ENCODE measurements at places on chromosomes 16 and 17.
A peak's percentile ranks its signal among the peaks of the same experiment; 100 is the strongest.

DNA sequence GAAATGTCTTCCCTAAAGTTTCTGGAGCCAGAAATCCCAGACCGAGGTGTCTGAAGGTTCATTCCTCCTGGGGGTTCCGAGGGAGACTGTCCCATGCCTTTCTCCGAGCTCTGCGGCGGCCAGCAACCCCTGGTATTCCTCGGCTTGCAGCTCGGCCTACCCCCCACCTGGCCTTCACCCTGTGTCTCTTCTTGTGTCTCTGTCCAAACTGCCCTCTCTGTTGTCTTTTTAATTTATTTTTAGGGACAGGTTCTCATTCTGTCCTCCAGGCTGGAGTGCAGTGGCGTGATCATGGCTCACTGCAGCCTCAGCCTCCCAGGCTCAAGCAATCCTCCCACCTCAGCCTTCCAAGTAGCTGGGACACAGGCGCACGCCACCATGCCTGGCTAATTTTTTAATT, 211.7 kb downstream of the SEC14L1 start:
- no peak for DNase-seq

DNA sequence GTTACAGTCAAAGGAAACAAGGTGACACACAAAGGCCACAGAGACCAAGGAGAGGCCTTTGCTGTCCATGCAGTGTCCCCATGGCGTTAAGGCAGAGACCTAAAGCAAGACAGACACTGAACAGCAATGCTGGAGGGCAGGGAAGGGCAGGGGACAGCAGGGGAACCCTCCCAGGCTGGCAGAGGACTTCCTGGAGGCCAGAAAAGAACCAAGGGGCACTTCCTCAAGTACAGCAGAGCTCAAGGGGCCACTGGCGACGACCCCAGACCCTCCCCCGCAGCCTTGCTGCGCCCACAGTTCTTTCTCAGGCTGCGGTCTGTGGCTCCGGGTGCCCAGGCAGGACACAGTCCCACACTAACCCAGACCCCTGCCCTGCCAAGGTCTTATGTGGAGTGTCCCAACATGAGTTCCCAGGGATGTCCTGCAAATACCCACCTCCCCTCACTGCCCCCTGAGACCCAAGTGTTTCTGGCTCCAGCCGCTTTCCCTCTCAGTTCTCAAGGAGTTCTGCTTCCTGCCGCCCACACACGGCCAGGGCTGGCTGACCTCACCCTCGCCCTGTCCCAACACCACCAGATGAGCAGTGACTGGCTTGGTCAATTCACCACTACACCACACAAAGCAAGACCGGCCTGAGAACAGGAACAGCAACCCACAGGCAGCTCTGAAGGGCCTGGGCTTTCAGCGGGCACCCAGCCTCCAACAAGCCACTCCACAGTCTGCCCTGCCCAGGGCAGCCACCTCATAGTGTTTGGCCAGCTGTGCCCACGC, 4.2 kb downstream of the CLCN7 start:
- no peak for DNase-seq

GRCh38 chr17:77445760-77446532, 305.2 kb downstream of the SEC14L1 start:
- no peak for DNase-seq

GRCh38 chr17:1089915-1090314, 89.9 kb downstream of the ABR start:
- no peak for DNase-seq

GRCh38 chr17:18247613-18248001, 10.9 kb downstream of the FLII start:
- no peak for DNase-seq

DNA sequence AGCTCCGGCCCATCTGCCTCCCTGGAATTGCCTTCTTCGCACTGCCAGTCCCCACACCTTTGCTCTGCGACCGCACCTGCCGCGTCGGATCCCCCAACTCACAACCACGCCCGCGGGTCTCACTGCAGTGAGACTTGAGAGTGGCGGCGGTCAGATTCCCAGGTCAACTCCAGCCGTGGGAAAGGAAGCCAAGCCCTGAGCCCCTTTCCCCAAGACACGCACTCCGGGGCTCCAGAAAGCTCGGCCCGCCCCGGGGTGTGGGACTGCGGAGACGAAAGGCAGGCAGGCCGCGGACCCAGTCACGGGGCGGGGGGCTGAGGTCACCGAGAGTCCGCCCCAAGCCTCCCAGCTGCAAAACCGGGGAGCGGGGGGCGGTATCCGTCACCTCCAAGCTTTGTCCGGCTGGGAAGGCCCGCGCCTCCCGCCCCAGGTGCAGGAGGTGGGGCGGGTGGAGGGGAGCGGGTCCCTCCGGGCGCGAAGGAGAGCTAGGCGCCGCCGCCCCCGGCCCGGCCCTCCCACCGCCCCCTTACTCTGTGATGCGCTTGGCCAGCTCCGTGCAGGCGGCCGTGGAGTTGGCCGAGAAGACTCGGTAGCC, 615 bp downstream of the PRPSAP1 start:
- peak; percentile 76 for DNase-seq

DNA sequence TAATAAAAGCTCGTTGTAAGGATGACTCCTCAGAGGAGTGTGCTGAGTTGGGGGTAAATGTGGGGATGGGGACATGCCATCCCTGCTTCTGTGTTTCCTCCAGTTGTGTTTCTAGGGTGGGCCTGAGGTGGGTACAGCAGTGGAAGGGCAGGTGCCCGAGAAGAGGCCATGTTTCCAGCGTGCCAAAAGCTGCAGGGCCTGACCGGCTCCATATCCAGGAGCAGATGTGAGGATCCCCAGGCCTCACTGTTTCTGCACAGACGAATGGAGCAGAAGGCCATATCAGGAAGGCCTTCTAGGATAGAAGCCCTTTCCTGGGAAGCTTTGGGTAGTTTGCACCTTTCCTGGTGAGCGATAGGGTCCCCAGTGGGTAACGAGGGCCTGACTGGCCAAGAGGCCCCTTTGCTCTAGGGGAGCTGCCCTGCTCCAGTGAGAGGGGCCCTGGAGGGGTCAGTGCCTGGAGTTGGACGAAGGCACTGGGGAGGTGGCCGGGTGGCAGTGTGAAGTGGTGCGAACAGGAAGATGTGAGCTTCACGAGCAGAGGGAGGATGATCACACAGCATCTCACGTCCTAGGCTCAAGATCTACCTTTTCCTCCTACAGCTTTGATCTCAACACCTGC, 62.9 kb downstream of the SHISA6 start:
- DNase-seq, result no peak

DNA sequence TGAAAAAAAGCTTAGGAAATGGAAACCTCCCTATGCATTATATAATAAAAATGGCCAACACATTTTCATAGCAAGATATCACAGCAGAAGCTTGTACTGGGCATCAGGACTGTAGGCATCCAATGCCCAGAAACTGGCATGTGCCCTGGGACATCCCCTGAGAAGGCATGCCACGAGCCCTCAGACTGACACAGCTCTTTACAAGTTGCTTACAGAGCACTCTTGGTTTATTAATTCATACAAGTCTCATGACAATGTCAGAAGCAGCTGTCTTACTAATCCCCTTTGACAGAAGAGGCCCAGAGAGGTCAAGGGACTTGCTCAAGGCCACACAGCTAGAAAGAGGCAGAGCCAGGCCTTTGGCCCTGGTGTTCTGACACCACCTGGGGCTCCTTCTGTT, 5.6 kb upstream of the CCL2 start:
- DNase-seq, result no peak

GRCh38 chr17:11924076-11924475, 73.2 kb downstream of the ZNF18 start:
- no peak for DNase-seq

DNA sequence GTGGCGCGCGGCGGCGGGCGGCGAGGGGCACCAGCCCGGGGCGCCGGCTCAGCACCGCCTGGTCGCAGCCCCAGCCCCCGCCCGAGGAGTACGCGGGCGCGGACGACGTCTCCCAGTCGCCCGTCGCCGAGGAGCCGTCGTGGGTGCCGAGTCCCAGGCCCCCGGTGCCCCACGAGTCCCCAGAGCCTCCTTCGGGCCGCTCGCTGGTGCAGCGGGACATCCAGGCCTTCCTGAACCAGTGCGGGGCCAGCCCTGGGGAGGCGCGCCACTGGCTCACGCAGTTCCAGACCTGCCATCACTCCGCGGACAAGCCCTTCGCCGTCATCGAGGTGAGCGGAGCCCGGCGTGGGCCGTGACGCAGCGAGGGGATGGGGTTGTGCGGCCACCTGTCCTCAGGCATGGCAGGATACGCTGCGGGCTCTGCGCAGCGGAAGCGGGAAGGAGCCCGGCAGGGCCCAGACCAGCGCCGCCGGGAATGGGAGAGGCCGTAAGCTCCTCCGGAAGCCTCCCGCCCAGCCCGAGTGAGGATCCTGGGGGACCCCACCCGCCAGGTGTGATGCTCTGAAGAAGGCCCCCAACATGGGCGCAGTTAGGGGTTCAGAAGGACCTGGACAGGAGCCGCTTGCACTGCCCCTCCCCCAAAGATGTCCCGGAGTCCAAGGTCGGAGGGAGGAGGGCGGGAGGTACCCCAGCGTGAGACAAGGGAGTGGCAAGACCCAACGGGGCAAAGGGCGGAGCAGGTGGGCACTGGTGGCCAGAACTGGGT, 522 bp downstream of the NAGS start:
- no peak for DNase-seq

GRCh38 chr17:45997624-45998023, 1.4 kb upstream of the STH start:
- DNase-seq, result no peak

DNA sequence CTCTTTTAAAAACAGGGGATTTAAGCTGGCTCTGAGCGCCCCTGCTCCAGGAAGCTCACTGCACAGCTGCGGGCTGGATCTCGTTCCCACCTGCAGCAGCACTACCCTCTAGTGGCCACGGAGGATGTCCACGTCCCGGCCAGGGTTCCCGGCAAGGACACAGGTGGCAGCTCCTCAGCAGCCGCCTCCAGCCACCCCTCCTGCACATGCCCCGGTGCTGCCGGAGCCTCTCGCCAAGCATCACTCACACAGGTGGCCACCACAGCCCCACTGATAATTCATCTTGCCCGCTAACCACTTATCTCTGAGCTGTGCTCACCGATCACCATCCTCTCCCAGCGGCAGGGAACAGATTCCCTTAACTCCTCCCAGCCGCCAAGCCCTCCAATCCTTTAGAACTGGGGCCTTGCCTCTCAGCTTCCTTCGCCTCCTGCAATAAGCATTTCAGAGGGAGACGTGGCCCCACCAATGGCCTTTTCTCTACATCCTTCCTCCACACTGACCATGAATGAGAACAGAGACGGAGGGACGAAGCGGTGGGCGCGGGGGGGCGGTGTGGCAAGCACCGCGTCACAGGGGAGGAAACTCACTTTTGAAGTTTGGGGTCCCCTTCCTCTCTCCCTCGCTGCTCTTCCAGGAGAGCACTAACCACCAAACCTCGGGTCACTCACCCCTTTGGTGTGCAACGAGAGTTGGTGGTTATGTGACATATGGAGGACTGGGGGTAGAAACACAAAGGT, 222.1 kb downstream of the RBFOX3 start:
- peak; percentile 77 for DNase-seq

- DNase-seq, result no peak
Measured at GRCh38 chr17:72839131-72839725, 253.3 kb downstream of the SLC39A11 start.

DNA sequence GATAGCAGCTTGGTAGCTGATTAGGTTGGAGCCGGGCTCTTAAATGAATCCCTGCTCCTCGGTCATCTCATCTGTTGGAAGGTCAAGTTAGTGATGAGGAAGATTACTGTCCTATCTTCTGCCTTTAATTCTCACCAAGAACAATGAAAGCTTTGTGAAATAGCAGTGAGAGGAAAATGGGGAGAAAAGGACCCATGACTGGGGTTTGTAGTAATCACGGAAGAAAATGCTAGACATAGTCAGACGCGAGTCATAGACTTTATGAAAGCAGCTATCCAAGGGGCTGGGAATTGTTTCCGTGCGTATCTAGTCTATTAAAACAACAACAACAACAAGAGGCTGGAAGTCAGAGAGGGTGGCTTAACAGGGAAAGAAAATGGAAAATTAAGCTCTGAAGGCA, 18.3 kb downstream of the PIK3R5 start:
- no peak for DNase-seq

- DNase-seq, result no peak
Measured at GRCh38 chr16:49340466-49340865, 33.1 kb upstream of the C16orf78 start.

GRCh38 chr16:11597235-11598095, 10.7 kb upstream of the LITAF start:
- no peak for DNase-seq

DNA sequence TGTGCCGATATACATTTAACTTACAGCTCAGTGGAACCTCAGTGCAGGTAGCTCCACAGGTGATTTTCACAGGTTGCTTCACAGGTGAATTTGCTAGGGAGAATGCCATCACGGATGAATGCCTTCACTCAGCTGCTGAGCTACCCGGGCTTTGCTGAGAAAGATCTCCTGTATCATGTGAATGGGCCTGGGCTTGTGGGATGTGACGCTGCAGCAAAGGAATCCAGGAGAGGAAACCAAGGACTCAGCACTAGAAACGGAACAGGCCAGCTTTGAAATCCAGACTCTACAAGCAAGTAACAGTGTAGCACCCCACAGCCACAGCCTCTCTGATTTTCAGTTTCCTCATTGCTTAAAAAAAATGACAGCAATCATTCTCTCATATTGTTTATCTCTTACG, 271.4 kb upstream of the MAF start:
- no peak for DNase-seq

- no peak for DNase-seq
Measured at GRCh38 chr16:2497695-2498484, 15.9 kb upstream of the ATP6V0C start.
